ENCODE measurements at places on chromosomes 1 and 21.

DNA sequence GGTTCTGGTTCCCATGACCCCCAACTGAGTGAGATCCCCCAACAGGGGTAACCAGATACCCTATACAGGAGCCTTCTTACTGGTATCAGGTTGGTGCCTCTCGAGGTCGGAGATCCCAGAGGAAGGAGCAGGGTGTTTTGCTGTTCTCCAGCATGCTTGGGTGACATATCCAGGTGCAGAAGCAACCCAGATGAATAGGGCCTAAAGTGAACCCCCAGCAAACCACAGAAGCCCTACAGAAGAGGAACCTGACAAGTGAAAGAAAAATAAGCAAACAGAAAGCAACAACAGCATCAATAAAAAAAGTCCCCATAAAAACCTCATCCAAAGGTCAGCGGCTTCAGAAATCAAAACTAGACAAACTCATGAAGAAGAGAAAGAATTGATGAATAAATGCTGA is 633.4 kb upstream of the CXADR start:
- DNase-seq = no peak

DNA sequence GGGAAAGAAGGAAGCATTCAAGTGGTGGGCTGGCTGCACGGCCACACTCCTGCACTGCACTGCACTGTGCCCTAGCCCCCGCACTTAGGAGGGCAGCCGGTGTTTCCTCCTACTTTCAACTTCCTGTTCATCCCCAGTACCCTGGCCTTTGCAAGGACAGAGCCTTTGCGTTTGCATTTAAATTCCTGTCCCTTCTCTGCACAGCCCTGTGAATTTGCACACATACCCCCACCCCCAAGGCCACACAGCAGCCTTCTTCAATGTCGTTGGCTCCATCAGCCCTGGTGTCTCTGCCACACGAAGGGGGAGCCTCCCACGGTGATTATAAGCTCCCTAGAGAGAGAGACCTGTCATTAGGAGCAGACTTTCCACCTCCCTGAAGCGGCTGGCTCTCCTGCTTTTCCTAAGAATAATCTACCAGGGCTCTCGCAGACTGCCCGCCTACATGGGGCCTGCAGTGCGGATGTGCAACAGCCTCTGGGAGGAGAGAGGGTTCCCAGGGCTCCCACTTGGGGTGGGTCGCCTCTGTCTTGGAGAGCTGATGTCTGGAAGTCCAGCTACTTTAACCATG is 13.2 kb upstream of the SLC45A3 start:
- DNase-seq = no peak

GRCh38 chr1:97366984-97367383 is 553.9 kb downstream of the DPYD start:
- no peak for DNase-seq

- DNase-seq = no peak
Measured at GRCh38 chr1:159853417-159854115, 8.9 kb downstream of the VSIG8 start.

DNA sequence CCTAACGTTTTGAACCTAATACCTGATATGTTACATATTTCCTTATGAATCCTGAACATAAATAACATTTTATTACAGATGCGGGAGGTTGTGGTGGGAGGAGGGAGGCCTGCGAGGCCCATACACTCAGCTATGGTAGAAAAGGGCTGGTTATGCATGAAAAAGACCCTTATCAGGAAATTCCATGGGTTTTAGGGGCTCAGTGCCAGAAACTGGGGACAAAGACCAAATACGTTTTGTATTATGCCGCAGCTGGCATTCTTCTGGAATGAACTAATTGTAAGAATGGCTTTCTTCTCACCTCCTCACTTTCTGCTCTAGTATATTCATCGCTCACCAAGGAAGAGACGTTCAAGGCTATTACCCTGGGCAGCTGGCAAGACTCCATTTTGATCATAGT is 76.7 kb downstream of the ADSS2 start:
- no peak for DNase-seq

DNA sequence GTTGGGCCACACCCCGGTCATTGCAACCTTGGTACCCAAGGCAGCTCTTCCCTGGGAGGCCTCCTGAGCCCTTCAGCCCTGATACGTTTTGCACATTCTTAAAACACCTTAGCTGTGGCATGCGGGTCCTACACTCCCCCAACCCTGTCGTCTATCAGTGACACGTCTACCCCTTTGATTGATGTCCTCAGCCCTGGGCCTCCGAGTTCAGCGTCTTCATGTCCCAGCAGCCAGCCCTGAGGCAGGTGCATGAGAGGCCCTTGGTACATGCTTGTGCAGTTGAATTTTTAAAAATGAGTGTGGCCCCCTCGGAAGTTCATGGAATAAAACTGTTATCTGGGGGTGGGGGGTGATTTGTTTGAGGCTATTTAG is 38.9 kb upstream of the ADARB1 start:
- DNase-seq = no peak

DNA sequence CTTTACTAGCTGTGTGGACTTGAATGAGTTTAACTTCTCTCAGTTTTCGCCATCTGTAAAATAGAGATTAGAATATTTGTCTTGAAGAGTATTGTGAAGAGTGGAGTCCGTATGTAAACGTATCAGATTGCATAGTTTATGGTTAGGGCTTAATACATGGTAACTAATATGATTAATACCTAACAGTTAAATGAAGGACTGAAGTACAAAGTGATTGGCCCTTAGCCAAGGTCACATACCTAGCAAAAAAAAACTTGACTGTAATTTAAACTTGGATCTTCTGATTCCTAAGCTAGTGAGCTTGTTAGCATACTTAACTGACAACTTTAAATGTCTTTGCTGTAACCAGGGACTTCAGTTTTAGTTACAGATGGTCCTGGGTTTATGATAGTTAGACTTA is 1.9 kb downstream of the GIPC2 start:
- no peak for DNase-seq

GRCh38 chr1:28340221-28340974 is 11.6 kb downstream of the MED18 start:
- DNase-seq = no peak

DNA sequence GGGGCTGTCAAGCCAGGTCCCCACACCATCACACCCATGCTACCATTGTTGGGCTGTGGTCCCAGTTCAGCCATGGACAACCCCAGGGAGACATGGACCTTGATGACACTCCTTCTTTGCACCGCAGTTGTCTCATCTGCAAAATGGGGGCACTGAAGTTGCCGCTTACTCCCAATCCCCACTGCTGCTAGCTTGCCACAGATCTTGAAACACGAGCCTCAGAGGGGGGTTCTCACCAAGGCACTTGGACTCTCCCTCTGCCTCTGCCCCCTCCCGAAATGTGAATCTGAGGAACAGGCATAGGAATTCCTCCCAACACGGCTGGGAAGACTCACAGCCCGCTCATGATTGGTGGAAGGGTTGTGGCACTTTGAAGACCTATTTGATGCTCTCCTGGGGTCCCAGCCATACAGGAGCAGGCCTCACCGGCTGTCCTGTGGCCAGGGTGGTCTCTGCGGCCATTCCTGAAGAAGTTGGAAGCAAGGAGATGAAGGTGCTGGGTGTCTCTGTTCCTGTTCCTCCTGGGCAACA is 31.1 kb downstream of the RUNX3 start:
- peak; percentile 67 for DNase-seq

DNA sequence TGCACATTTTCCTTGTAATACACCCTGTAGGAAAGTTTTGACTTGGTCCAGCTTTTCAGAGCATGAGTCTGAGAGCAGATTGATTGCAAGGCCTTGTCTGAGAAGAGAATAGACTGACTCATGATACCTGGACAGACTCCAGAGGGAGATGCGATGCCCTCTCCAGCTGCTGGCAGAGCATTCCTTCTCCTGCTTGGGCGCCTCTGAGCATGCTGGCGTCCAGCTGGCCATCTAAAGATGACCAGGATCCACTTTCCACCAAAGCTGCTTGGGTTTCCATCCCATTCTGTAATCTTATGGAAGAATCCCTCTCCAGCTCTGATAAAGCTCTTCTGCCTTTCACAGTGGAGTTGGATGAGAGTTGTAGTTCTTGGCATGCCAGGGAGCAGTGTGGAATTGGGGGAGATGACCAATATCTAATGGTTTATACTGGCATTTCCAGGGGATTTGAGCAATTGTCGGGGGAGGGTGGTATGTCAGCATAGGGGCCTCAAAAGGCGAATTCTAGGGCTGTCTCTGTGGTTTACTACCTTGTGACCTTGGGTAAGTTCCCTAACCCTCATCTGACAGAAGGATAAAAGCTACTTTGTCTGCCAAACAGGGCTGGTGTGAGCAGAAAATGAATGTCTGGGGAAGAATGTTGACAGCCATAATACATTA is 19.5 kb downstream of the SZRD1 start:
- DNase-seq = no peak

DNA sequence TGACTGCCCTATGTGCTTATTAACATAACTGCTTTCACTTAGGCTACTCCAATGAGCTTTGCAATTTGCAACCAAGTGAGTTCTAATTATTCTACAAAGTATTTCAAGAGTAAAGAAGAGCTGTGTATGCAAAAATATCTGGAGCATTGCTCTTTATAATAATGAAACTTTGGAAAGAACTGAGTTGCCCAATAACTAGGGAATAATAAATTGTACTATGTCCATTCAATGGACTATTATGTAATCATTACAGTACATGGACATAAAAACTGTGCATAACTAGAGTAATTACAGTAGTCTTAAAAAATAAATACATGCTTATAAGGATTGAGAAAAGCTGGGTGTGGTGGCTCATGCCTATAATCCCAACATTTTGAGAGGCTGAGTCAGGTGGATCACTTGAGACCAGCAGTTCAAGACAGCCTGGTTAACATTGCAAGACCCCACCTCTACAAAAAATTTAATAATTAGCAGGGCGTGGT is 70.3 kb upstream of the JAK1 start:
- DNase-seq = no peak

DNA sequence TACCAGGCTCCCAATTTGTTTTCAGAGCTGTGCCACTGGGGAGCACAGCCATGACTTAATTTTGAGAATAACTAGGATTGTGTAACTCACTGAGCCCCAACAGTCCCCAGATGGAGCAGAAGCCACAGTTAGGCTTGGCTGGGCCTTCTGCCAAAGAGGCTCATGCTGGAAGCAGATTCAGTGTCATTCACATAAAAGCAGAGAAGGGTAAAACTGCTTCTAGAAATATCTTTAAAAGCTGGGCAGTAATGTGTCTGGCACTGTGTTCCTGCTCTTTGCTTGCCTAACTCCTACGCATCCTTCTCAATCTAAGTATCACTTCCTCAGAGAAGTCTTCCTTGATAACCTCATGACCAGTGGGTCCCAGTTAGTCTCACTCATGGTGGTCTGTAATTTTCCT is 20.3 kb downstream of the STK40 start:
- DNase-seq = no peak

- no peak for DNase-seq
Measured at GRCh38 chr1:241902391-241903065, 54.5 kb downstream of the EXO1 start.

GRCh38 chr1:198678301-198678836 is 39.5 kb downstream of the PTPRC start:
- DNase-seq = no peak

DNA sequence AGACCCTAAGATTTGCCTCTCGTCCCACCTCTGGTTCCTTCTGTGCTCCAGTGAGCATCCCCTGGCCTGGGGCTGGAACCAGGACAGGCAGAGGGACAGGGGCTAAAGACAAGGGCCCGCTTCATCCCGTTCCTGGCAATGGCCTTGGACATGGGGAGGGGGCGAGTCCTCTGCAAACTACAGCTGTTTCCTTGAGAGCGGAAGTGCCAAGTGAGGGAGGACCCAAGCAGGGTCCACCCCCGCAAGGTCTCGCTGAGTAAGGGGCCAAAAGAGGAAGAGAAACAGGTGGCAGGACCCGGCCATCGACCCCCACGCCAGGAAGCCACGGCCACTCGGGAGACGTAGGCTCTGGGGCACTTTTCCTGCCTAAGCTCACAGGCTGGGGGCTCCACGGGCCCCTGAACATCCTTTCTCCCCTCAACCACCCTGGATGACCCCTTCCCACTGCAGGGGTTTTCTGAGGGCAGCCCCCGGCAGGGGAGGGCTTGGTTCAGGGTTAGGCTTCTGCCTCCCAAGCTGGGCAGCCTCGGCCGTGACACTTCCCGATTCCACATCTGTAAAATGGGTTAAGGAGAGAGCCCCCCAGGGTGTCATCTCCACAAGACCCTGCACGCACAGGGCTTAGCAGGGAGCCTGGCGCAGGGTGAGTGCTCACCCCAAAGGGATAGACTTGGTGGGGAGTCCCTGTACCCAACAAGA is 17.9 kb upstream of the PLEKHG5 start:
- peak; percentile 81 for DNase-seq

DNA sequence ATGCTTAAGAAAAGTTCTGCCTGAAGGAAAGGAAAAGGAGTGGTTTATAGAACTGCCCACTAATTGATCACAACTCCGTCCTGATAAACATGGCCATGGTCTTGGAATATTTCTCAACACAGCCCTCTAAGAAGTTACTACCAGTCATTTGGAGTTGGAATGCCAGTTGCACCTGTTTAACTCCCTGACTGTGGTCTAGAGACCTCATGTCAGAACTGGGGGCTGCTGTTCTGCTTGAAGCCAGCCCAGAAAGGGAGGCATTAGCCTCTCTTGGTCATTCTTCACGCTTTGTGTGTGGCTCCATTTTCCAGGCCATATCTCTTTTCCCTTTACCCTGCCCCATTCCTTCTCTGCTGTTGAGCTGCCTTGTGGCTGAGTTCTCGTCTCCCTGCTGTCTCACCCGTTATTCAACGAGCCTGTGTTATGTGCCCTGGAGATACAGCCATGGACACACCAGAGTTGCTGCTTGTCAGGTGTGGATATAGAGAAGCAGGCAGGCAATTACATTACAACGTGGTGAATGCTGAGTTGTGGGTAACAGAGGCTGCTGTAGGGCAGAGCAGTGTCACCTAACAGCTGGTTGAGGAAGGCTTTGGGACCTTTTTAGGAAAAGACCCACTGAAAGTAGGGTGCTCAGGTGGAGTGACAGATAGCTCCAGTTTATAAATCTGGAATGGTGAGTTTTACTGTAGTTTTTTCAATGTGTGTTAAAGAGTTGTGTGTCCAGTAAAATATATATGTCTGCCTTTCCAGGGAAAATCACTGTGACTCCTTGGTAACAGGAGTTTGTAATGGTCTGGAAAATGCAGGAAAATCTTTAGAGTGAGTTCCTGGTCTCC is 137.0 kb upstream of the IPO9 start:
- DNase-seq = peak; percentile 25

GRCh38 chr1:176831150-176831549 is 333.4 kb downstream of the ASTN1 start:
- no peak for DNase-seq

- no peak for DNase-seq
Measured at GRCh38 chr1:205772607-205773032, 2.7 kb downstream of the RAB29 start.

GRCh38 chr1:211713231-211713630 is 37.8 kb upstream of the NEK2 start:
- no peak for DNase-seq

- no peak for DNase-seq
Measured at GRCh38 chr1:46136711-46137110, 4.3 kb upstream of the PIK3R3 start.

Measured in posterior vena cava (tissue), 2 donors.